ENCODE measurements at places on chromosomes 2 and 18. TPM values are rescaled to one million over a fixed set of nuclear protein-coding genes. Genes with fewer than 3 reads are reported as not detected.

The UBE2E3 gene
- polyA plus RNA-seq, result 125 TPM

- no peak for DNase-seq
Measured at GRCh38 chr2:126781206-126781605, 117.5 kb upstream of the TEX51 start.

DNA sequence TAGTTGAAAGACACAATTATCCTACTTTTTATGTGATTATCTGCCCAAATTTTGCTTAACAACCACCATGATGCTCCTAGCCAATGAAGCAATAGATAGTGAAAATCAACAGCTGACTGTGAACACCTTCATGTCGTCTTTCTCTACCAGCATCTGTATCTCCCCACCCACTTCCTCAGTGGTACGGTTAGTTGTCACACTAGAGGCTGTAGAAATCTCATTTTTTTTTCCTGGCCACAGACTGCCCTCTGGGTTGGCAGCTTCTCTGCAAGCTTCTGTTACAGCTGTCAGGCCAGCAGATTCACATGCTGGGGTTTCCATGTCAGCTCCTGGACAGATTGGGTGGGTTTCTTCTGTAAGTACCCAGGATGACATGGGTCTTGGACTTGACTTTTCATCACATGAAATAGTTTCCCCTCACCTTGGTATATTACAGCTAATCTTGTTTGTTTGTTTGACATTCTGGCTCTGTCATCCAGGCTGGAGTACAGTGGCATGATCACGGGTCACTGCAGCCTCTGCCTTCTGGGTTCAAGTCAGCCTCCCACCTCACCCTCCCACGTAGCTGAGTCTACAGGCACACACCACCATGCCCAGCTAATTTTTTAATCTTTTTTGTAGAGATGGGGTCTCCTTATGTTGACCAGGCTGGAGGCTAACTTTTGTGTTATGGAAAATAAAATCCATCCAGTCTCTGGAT is 24.3 kb downstream of the STAT4 start:
- DNase-seq, result no peak

The AGXT gene
- not detected for polyA plus RNA-seq

The GRHL1 gene
- polyA plus RNA-seq, result 0.83 TPM

DNA sequence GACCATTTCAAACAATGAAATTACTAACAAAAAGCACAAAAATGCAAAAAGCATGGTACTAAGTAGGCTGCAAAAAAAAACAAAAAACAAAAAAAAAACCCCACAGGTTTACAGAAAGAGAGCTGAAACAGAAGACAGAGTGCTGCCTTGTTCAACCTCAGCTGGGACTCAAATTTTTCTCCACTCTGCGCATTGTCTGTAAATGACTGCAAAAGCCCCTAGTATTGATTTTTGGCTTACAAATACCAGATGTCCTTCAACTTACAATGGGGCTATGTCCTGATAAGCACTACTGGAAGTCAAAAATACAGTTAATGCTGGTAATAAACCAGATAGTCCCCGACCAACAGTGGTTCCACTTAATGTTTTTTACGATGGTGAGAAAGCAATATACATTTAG is 42.2 kb downstream of the UBE2E3 start:
- no peak for DNase-seq
